ENCODE measurements at places on chromosomes 4 and X.

DNA sequence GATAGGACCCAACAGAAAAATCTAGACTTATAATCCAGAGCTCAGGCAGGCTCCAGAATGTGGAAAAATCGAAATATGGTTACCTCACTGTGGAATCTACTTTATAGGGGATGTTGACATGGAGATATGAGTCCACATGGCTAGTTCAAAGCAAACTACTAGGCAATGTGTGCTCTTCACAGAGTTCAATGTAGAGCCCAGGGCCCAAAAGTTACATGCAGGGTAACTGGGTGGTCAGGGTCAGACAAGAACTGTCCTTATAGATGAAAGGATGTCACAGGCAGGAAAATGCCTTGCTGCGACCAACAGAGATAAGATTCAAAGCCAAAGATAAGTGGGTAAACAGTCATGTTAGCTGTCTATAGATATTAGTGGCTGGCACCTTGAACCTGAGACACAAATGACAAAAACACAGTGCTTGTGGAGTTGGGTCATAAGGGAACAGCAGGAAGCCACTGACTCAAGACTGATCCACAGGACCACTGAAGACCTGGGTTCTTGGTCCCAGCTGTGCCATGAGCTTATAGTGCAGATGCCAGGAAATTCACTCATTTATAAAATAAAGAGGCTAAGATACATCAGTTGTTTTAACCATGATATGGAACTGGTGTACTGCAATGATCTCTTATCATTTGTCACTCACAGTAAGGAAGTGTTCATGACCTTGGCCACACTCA, 101.7 kb upstream of the MBNL3 start:
- no peak for DNase-seq

DNA sequence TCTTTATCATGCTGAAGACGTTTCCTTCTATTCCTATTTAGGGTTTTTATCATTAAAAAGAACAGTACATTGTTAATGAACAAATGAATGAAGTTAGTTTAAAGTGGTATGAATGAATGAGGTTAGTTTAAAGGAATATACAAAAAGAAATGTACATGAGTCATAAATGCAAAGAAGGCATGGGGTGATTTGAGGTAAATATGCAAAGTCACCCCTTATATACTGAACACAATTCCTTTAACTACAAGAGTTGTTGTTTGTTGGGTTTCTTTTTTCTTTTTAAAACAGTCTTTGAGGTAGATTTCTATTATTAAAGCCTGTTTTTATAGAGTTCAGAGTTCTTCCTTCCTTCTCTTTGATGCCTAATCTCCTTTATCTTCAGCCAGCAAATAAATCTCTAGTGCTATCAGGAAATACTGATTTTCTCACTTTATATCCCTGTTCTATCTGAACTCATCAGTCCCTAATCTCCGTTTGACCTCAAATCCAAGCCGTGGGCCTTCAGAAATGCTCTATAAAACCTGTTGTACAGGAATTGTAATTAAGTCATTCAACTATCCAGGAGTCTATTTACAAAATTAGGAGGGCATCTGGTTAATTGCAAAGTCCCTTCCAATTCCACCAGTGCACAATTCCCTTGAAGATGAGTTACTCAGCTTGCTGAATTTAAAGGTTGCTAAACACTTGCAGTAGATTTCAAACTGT, 31.6 kb upstream of the ABCG2 start:
- DNase-seq: no peak

DNA sequence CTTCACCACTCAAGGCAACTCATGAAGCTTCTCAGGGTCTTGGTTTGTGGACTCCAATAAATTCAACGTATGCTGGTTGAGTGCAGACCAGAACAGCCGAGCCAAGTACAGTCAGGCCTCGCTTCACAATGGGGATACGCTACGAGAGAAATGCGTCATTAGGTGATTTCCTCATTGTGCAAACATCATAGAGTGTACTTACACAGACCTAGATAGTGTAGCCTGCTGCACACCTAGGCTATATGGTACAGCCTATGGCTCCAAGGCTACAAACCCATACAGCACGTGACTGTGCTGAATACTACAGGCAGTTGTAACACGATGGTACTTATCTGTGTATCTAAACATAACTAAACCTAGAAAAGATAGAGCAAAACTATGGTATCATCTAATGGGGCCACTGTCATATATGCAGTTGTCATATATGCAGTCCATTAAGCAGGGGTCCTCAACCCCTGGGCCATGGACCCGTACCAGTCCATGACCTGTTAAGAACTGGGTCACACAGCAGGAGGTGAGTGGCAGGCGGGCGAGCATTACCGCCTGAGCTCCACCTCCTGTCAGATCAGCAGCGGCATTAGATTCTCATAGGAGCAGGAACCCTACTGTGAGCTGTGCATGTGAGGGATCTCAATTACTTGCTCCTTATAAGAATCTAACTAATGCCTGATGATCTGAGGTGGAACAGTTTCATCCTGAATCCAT, 31.5 kb downstream of the RTL5 start:
- DNase-seq: no peak

- DNase-seq: no peak
These were observed 190.6 kb downstream of the NSUN7 start for GRCh38 chr4:40940317-40940741.

DNA sequence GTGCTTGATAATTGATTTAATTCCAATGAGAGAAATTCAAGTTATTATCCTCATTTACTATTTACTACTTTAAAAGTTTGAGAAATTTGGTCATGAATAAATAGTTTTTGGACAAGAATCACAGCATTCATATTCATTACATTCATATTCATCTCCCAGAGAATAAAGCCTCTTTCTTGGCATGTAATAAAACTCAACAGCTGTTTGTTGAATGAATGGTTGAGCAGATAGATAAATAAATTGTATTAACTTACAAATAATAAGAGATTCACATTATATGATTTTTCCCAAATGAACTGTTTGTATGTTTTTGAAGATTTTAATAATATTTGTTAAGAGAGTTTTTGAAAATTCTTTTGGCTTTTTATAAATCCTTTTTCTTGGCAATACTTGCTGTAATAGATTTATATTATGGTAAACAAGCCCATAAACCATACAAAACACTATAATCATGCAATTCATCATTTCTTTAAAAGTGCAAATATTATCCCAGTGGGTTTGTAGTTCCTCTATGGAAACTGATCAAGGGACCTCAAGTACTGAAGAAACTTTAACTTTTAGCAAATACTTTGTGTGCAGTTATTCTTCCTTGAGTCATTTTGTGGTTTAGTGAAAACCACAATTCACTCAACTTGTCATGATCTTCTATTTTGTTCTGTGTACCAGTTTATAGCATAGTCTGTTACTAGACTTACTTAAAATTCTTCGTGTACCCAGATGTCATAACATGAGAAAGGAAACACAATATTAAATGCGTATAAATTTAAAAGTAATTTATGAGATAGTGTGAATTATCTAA, 371.8 kb downstream of the ADGRL3 start:
- no peak for DNase-seq

DNA sequence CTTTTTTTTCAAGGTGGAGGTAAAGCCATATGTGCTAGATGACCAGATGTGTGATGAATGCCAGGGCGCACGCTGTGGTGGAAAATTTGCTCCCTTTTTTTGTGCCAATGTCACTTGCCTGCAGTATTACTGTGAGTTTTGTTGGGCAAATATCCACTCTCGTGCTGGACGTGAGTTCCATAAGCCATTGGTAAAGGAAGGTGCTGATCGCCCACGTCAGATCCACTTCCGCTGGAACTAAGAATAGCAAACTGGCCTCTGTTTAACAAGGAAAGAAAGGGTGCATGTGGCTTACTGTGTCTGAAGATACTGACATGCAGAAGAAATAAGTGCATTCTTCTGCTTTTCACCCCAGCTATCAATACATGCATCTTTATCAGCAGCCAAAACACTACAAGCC, 63.9 kb downstream of the CPEB2 start:
- DNase-seq: no peak

GRCh38 chr4:121879135-121879534, 8.9 kb upstream of the BBS7 start:
- DNase-seq: no peak

DNA sequence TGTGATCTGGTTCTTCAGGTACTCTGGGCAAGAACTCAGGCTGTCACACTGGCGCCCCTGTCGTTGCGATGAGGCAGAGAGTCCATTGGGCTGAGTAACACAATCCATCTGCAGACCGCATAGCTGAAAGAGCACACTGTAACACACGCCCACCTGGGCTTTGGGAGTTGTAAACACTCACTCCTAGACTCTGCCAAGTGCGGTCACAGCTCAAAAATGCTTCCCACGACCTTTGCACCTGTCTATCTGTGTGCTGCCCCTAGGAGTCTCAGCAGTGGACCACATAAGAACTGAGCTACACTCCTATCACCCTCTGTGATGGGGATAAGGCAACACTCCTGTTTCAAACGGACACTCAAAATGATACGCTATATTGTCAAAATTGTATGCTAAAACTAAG, 2028.3 kb downstream of the PCDH7 start:
- DNase-seq: no peak

DNA sequence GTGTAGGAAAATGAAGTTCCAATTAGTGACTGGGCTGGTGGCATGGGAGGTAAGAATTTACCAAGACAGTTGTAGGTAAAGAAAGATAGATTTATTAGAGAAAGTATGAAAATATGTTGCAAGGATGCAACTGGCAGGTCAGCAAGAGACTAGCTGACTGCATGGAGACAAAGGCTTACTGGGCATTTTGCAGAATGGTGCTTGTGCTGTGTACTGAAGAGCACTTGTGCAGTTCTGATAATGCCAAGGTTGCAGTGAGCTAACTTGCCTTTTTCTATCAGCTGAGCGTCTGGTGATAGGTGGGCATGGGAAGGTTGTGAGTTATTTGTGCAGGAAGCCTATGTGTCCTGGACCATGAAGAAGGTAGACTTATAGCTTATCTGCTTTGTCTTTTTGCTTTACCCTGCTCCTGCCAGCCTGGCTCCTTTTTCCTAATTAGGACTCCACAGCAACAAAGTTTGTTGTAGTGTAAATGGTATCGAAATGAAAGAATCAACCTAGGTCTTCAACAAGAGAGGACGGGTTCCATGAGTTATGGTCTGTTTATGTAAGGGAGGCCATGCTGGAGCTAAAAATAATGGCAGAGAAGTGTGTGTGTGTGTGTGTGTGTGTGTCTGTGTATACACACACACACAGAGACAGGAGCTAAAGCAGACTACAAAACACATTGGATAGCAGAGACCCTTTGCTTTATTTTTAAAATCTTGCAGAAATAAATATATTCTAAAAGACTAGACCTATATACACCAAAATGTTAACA, 15.0 kb downstream of the BST1 start:
- DNase-seq: no peak

- DNase-seq: peak; percentile 73
These were observed 29.2 kb upstream of the MXD4 start for GRCh38 chr4:2290974-2291704.

DNA sequence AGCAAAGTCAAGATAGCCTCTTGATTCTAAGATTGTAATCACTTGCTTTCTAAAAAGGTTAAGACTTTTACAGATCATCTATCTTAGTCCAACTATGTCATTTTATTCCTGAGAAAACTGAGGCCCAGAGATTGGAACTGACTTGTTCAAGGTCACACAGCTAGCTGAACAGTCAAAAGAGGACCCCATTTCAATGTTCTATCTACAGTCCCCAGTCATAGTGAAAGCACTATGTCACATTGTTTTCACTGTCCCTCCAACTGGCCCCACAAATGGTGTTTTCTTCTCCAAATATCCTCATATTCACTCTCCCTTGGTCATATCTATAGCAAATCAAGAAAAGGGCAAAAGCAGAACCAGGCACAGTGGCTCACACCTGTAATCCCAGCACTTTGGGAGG, 145.2 kb downstream of the OPHN1 start:
- DNase-seq: no peak
